Cortex of kidney (tissue), 1 donor: ENCODE measurements at places on chromosomes 1 and 21.

DNA sequence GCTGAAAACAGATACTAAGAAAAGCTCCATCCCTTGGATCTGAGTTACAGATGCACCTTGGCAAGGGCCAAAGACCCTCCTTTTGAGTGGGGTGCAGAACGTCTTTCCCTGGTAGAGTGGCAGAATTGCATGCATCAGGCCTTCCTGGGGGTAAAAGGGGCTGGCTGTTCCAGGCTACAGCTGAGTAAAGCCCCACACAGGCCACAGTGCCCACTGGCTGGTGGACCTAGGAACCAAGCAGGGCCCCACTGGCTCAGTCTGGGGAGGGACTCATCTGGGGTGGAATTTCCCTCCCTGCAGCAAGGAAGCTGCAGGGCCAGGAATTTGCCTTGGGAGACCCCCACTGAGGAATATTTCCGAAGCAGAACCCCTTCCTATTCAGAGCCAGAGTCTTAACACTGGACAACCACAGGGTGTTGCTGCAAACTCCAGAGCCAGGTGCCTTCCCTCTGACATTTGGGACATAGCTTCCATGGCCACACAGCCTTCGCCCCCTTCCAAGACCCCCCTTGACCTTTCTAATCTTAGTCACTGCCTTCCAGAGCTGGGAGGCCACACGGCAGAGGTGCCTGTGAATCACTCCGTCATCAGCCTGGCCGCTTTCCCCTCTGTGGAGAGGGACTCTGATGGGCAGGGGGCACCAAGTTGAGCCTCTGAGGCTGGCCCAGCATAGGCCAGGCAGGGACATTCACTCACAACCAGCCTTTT is 52.5 kb downstream of the LACTBL1 start:
- DNase-seq: no peak

DNA sequence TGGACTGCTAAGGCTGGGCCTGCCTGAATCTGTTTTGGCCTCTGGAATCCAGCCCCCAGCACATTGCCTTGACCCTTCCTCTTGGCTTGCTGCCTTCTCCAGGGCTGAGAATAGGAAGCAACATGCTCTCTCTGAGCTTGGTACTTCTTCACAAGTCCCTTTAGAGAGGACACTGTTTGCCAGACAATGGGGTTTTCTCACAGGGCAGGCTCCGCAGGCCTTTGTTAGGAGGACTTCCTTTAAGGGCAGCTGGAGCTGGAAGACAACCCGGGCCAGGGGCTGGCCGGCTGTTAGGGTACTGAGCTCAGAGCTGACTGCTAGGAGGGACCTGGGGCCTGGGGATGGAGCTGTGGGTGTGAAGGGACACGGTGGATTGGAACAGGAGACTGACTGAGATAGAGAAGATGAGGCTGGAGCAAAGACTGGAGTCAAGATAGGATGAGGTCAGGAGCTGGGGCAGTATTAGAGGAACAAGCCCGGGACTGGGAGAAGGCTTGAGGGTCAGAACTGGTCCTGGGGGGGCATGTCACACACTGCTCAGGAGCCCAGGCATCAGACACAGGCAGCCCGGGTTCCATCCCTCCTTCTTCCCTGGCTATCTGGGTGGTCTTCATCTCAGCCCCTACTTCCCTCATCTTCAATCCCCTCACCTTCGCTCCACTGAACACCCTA is 5.4 kb upstream of the ALPL start:
- no peak for DNase-seq

DNA sequence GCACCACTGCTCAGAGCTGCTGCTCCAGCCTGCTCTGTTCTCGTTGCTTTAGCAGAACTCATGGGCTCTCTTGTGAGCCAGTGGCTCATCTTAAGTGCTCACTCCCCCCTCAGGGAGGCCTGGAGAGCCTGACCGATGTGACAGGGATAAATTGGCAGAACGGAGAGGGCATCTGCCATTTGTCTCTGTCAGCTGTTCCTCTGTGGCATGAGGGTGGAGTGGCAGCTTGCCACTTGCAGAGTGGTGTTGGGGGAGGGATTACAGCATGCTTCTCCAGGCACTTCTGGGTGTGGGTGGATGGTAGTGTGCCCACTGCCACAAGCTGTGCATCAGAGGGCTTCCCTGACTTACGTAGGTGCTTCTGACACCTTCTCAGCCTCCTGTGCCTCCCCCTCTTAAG is 229.5 kb downstream of the PAPPA2 start:
- no peak for DNase-seq

DNA sequence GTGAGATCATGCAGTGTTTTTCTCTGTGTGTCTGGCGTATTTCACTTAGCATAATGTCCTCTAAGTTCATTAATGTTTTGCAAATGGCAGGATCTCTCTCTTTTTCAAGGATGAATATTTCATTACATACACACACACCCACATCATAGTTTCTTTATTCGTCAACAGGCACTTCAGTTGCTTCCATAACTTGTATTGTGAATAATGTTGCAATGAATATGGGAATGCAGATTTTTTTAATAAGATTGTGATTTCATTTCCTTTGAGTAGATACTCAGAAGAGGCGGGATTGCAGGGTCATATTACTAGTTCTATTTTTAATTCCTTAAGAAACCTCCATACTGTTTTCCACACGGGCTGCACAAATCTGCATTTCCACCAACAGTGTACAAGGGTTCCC is 134.0 kb downstream of the CLEC20A start:
- DNase-seq: no peak

- DNase-seq: no peak
These were observed 28.0 kb upstream of the H3-3A start for GRCh38 chr1:226034482-226034881.

- no peak for DNase-seq
These were observed 60.5 kb upstream of the CR2 start for GRCh38 chr1:207393610-207394009.

GRCh38 chr21:16283516-16283915 is 553.7 kb downstream of the USP25 start:
- DNase-seq: no peak

DNA sequence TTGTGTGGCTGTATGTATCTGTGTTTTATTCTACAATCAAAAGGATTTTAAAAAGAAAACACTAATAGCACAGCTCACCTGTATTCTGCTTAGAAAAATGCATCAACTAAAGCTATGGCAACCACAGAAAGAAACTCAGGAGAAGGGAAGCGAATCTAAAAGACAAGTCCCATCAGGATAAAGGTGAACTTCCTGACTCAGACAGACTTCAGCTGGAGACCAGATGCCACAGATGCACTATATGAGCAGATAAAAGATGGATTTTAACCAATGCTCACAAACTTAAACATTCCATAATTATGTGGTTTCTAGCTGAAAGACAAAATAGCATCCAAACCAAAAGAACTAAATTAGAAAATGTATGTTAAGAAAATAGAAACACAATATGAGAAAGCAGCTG is 231.0 kb downstream of the RERE start:
- DNase-seq: no peak

DNA sequence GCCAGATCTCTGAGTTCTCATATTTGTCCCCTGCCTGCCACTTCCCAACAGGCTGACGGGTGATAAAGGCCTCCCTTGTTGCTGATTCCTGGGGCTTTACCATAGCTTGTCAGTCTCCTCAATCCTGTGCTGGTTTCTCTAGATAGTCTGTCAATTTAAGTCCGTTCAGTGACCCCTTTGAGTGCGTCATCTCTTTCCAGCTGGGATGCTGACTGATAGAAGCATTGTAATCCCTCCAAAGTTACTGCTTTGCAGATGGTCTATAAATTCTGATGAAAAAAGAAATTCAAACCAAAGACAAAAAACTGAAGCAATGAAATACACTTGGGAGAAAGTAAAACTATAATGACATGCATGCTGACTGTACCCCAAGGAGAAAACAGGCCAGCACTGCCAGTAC is 28.3 kb downstream of the RHOU start:
- DNase-seq: no peak

DNA sequence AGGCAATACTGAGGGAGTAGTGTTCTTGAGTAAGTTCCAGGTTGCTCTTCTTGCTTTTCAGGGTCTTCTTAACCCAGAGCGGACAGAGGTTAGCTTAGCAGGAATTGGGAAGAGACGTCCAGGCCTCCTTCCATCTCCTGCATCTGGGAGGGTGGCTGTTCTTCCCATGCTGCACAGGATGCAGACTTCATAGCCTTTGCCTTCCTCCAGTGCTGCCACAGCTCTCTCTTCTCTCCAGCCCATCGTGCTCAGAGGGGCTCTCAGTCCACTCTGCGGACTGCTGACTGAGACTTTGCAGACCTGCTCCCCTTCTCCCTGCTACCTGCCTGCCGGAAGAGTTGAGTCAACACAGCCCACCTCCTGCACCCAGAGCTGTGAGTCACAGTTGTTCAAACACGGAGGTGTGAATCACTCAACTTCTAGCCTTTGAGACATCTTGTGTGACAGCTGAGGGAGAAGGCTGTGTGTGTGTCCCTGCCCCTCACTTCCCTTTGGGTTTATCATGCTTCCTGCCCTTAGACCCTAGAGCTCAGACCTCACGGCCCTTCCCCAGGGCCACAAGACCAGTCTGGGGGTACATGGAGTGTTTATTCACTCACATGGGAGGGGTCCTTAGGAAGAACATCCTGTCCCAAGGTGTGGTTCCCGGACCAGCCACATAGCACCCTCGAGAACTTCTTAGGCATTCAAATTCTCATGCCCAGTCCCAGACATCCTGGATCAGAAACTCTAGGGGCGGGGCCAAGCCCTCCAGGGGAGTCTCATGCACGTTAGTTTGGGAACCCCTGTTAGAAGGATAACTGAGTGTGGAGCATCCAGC is 158.3 kb upstream of the CACNA1E start:
- no peak for DNase-seq

DNA sequence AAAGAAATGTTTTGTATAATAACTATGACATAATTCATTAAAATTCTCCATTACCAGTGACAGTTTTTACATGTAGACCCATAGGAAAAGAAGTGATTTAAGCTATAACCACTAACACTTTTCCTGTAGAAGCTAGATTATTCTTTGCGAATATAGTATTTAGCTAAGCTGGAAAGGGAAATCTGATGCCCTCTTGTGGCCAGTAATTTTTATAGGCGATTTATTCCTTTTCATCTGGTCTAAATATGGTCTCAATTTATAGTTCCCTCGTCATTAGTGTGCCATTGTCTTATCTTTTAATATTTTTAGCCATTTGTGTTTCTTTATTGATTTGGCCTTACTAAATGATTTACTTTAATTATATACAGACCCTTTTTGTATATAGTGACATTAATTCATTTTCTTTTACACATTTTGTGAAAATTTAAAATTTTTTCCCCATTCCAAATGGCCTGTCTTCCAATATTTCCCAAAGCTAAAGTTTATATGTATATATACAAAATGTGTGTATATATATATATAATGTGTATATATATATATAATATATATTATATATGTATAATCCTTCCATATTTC is 26.7 kb downstream of the BTG3 start:
- no peak for DNase-seq

- DNase-seq: no peak
These were observed 2.0 kb upstream of the RCC2 start for GRCh38 chr1:17441265-17441992.

- no peak for DNase-seq
These were observed 142.5 kb downstream of the USP25 start for GRCh38 chr21:15872236-15872635.
